Occipital lobe (tissue), 3 donors: ENCODE measurements at places on chromosomes 11 and 22. TPM values are rescaled to one million over a fixed set of nuclear protein-coding genes. Genes with fewer than 3 reads are reported as not detected.

GRCh38 chr11:10532526-10532925 is 8.5 kb downstream of the RNF141 start:
- DNase-seq = no peak

DNA sequence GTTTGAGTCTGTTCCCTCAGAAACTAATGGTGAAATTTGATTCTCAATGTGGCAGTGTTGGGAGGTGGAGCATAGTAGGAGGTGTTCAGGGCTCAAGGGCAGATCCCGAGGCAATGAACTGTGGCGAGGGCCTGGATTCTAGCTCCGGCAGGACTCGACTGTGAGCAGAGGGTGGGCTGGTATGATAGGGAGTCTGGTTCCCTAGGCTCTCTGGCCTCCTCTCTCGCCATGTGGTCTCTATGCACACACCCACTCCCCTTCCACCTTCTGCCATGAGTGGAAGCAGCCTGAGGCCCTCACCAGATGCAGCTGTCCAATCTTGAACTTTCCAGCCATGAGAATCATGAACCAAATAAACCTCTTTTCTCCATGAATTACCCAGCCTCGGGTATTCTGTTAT is 32.3 kb downstream of the ATP6V1E1 start:
- no peak for DNase-seq

DNA sequence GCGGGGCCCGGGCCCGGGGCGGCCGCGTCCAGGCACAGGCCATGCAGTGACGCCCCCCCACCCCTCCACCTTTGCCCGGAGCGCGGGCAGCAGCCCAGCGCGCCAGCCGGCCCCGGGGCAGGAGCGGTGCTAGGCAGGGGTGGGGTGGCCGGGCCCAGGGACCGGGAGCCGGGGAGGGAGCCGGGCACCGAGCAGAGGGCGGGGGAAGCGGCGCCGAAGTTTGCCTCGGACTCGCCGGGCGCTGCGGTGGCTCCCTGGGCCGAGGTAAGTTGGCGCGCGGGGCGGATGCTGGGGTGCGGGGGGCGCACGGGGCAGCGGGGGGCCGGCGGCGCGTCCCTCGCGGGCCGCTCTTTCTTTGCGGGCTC is 332 bp downstream of the TEAD1 start:
- DNase-seq = no peak

DNA sequence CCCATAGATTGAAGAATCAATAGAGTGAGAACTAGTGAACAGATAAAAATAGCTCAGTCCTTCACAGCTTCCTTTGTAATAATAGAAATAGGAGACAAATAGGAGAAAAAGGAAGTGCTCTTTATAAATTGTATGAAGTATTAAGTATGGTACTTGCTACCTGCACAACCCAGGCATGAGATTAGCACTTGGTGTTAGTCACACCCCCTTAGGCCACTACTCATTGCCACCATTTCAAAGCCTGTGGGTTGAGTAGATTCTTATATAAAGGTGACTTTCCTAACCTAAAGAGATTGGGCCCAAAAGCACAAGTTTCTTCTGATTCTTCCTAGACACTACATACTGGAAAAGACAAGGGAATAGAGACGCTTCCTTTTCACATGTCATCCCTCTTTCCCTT is 37.7 kb upstream of the ADORA2A start:
- no peak for DNase-seq

DNA sequence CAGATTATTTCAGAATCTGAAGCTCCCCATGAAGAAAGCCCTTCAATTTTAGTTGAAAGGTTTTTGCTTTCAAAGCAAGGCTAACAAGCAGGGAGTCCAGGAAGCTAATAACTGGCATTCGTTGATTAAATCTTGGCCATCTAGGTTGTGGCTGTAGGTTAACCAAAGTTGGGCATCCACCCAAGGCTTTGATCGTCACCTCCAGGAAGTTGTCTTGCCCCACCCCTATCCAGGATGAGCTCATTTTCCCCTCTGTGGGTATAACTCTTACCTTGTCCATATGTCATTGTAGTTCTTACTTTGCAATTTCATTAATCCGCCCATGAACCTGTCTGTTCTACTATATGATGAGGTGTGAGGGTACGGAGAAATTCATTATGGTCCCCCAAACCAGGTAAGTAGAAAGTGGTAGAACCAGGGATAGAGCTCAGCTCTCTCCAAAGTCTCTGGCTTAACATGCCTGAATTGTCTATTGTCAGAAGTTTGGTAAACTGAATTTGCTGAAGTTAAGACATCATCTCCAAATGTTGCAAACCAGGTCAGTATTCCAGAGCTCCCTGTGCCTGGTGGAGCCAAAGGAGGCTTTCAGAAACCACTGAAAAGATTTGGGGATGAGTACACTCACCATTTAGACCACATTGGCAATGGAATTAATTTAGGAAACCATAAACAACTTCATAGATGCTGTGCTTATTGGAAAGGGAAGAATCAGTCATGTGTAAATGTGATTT is 97.1 kb downstream of the CD44 start:
- no peak for DNase-seq

DNA sequence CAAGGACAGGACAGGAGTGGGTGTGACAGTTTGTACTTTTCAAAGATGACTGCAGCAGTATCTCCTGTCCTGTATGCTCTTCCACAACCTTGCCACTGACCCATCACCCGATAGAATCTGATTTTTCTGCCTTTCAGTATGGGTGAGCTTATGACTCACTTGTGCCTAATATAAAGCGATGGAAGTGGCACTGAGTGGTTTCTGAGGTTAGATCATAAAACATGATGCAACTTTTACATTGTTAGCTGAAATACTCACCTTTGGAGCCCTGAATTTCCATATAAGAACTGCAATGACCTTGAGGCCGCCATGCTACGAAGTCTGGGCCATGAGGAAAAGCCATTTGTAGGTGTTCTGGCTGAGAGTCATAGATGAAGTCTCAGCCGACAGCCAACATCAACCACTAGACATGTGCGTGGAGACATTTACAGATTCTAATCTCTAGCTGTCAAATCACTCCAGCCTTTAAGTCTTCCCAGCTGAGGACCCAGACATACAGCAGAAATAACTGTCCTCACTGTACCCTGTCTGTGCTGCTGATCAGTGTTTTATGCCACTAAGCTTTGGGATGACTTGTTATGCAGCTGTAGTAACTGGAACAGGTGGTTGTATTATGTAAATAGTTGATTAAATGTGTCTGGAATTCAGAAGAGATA is 105.9 kb upstream of the ARHGAP20 start:
- no peak for DNase-seq

DNA sequence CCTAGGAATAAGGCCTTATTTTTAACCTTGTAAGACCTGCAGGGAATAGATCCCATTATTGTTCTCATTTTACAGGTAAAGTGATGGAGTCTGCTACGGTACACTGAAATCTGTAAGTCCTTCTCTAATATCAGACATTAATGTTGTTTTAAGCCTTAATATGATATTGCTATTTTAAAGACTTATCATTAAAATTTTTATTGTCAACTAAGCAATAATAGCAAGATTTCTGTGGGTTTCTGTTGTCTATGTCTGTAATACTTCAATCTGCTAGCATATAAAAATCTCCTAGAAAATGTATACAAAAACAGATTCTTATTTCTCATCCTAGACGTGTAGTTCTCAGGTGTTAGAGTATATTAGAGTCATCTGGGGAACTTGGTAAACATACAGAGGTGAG is 317.5 kb upstream of the TENM4 start:
- DNase-seq = no peak

DNA sequence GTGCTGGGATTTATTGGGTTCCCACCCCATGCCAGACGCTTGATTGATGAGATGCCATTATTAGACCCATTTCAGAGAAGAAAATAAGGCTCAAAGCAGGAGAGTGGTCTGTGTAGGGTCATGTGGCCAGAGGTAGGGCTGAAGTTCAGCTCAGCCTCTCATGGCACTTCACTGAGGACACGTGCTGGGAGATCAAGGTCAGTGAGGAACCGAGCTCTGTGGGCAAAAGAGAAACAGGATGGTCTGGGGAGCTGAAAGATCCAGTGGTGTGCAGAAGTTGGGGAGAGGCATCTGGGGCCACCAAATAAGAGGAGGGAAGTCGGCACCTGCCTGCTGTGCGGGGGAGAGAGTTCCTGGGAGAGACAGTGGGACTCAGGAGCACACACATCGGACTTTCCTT is 19.6 kb downstream of the RHOD start:
- no peak for DNase-seq

- no peak for DNase-seq
These were observed 46.6 kb upstream of the TTLL12 start for GRCh38 chr22:43233529-43233928.

GRCh38 chr11:10526974-10527918 is 13.7 kb downstream of the RNF141 start:
- no peak for DNase-seq

- DNase-seq = no peak
These were observed 70.5 kb downstream of the DKK3 start for GRCh38 chr11:11937957-11938356.

GRCh38 chr11:100730266-100730665 is 43.2 kb downstream of the ARHGAP42 start:
- DNase-seq = no peak

- no peak for DNase-seq
These were observed 32.6 kb downstream of the YPEL1 start for GRCh38 chr22:21702700-21703683.

- no peak for DNase-seq
These were observed 7.3 kb downstream of the B3GAT1 start for GRCh38 chr11:134404575-134405341.

DNA sequence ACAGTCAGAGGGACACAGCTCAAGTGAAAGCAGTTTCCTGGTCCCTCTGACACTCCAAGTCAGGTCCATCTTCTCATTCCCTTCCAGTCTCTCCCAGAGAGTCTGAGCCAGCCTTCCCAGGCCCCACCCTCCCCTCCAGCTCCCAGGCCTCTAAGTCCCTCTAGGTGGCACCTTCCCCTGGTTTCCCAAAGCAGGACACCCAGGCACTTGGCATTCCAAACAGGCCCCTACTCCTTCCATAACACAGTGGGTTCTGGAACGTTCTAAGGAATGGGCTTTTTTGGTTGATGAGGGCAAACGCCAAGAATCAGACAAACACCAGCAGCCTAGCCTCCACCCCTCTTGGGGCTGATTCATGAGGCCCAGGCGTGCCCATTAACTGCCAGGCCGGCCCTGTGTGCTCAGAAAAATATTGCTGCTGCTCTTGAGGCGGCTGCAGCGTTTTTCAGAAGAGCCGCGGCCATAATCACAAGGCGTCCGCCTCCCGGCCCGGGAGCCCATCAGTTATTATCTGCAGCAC is 418.7 kb downstream of the SOX6 start:
- DNase-seq = no peak

DNA sequence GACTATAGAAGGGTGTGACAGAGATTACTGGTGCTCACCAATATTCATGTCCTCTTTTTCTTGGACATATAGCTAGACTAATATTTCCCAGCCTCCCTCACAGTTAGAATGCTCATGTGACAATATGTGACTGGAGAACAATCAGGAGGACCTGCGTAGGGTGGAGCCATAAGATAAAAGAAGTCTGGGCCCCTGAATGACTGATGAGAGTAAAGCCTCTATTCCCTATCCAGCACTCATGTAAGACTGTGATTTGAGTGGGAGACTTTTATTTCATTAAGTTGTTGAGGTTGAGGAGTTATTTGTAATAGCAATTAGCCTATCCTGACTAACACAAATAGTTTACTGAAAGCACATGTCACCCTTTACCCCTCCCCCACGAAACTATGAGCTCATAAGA is 1247.1 kb upstream of the TENM4 start:
- no peak for DNase-seq

GRCh38 chr22:33588860-33589259 is 331.4 kb downstream of the LARGE1 start:
- DNase-seq = no peak

- no peak for DNase-seq
These were observed 72.6 kb upstream of the TCF20 start for GRCh38 chr22:42343121-42343454.

DNA sequence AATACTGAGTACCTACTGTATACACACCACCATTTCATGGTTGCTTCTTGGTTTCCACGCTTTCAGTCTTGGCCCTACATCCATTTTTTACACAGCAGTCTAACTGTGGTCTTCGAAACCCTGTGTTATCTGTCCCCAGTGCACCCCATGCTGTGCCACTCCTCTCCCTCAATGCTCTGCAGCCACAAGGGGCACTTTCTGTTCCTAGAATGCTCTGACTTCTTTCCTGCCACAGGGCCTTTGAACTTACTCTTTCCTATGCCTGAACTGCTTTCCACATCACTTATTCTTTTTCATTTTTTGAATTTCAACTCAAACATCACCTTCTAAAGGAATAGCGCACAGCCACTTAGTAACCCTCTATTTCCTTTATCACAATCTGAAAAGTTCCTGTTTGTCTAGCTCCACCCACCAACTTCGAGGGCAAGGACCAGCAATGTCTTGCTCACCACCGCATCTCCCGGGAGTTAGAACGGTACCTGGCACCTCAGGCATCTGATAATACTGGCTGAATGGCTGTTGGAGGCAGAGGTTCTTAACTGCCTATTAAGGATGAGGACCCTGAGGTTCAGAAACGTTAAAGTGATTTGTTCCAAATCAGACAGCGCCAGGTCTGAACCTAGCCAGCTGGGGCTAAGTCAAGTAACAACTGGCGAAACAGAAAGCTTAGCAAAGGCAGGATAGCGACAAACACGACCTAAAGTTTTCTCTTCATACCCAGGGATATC is 568 bp downstream of the ALG8 start:
- DNase-seq = no peak

- no peak for DNase-seq
These were observed at the start of gene ANKK1 for GRCh38 chr11:113387605-113388211. Gene ANKK1, plus strand, starts transcription at chr11:113387779. Its CDS starts 106 bp downstream, at chr11:113387885.

DNA sequence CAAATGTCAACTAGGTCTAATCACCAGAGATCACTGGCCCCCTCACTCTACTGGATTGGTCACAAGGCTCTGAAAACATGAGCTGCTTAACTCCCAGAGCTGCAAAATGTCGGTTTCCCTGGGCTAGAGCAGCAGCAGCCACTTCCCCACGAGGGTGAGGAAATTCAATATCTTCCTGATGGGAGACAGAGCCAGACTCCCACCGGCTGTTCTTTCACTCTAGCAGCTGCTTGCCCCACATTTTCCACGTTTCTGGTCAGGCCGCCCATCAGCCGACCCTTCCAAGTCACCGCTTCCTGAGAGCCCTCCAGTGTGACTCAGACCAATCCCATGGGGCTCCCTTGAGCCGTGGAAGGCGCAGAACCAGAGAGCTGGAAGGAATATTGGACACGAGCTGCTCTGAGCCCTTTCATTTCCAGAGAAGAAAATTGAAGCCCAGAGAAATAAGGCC is 227.0 kb downstream of the ADAMTS15 start:
- no peak for DNase-seq

DNA sequence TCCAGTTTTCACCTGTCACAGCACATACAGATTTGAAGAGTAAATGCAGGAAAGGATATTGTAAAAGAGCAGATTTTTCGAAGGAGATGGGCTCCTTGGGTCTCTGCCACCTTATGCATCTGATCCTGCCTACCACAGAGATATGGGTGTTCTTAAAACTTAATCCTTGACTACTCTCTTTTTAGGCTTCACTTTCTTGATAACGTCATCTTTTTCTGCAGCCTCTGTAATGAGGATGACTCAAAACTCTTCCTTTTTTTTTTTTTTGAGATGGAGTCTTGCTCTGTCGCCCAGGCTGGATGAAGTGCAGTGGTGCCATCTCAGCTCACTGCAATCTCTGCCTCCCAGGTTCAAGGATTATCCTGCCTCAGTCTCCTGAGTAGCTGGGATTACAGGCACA is 7.8 kb downstream of the PRR14L start:
- no peak for DNase-seq

The PRODH gene
- 0.94 TPM for total RNA-seq

The BRSK2 gene
- 32.8 TPM for total RNA-seq

The ZNF214 gene
- 17.9 TPM for total RNA-seq

The RASSF10 gene
- 3.4 TPM for total RNA-seq

The TEAD1 gene
- total RNA-seq = 25.7 TPM

The DNAJB7 gene
- not detected for total RNA-seq

The SYNGR1 gene
- 63.9 TPM for total RNA-seq
